ENCODE measurements at places on chromosomes 11 and 22.

DNA sequence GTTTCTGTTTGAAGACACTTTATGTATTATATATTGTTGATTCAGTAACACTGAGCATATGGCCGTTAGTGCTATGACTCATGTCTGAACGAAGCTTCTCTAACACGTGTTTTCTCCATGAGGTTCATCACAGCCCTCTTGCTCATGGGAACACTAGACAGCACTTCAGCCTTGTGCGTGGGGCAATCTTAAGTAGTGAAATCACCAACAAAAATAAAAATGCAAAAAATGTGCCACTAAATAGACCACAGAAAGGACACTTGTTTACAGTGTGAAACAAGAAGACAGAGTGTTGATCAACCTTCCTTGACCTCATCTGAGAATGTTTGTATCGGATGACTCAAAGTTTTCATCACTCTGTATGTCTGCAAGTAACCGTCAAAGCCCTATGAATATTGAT, 94.5 kb downstream of the FDX1 start:
- DNase-seq = no peak

DNA sequence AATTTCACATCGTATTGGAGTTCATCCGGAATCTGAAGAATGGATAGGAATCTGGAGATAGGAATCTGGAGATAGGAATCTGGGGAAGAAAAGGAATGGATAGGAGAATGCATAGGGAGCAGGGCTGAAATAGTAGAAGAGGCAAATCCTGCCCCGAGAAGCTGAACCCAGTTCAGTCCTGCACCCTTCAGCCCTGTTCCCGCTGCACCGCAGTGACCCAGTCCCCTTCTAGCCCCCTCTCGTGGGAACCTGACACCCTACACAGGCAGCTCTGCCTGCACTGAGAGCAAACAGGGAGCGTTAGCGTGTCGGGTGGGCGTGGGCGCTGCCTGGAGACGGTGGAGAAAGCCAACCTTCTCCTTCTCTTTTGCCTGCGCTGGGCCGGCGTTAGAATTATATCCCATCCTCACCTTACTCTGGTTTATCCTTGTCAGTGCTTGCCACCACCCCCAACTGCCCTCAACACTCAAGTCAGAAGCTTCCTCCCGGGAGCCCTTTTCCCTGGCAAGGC, 1.0 kb upstream of the CCKBR start:
- no peak for DNase-seq

GRCh38 chr11:129589190-129589860, 213.7 kb downstream of the BARX2 start:
- no peak for DNase-seq

DNA sequence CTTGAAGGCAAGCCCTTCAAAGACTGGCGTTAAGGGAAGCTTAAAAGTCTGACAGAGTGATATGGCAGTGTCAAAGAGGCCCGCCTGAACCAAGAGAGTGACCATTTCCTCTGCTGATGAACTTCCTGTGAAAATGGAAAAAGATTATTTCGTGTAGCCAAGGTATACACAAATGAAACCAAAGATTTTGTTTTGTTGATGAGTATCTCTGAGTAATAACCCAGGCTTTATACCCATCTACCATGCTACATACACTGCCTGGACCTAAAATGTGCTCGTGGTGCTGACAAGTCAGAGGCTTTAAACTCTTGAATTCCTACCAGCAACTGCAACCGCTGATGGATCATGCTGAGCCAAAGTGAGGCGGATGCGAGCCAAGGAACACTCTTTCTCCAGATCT, 21.0 kb upstream of the FNBP4 start:
- DNase-seq = no peak

DNA sequence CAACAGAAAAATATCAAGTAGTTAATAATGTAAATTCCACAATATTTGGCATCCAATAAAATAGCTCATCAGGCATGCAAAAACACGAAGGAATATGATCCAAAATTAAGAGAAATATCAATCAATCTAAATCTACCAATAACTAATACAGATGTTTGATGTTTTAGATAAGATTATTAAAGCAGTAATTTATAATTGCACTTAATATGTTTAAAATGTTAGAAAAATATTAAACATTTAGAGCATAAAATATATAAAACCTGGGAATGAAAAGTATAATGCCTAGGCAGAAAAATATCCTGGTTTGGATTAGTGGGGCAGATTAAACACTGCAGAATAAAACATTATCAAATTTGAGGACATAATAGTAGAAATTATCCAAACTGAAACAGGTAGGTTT, 879.9 kb downstream of the FAM181B start:
- DNase-seq = no peak

DNA sequence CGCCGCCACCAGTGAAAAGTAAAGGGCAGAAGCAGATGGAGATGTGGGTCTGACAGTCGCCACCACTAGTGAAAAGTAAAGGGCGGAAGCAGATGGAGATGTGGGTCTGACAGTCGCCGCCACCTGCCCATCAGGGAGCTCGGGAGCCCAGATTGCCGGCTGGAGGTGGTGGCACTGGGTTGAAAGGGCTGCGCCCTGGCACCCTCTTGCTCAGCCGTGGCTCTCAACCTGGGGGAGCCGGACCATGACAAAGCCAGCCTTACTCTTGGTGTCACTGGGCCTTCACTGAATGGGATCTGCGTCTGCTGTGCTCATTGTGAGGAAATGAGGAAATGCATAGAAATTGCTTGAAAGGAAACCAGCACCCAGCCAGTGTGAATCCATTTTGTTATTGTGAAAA, 36.3 kb downstream of the AP2A2 start:
- no peak for DNase-seq

- DNase-seq = no peak
Measured at GRCh38 chr11:72005347-72006260, 6.9 kb downstream of the IL18BP start.

Measured in activated gamma-delta T cell treated with Interleukin-2 at 50 U/mL for 16 hours (primary cell).